Cardiac muscle cell (in vitro differentiated cells and primary cell): ENCODE measurements at places on chromosomes 1 and 21. TPM values are rescaled to one million over a fixed set of nuclear protein-coding genes. Genes with fewer than 3 reads are reported as not detected.

DNA sequence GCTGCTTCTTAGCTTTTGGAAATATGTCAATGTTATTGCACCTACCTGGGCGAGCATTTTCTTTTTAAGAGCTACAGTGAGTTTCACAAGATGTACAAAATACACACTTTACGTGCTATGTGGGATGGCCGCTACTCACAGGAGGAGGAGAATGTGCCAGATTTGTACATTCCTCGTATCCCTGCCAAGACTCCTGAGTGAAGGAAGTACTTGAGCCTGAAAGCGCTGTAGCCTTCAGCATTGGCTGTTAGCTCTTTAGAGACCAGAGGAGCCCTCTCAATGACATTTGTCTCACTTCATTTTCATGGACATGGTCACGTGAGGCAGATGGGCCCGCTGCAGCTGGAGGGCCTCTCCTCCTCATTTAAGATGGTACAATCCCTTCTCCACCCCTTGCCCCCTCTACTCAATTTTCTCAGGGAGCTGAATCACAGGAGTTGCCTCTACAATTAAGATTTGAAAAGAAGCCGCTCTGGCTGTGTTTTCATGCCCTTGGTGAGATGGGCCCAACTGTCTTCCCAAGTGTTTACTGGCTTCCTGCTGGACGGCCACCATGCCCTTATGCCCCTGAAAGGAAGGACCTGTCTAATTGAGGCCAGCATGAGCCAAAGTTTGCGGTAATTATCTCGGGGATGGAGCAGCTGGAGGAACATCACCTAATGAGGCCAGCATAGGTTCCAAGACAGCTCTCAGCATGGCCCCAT is 442.6 kb downstream of the PRDM2 start:
- no peak overlapping the region for H3K27ac ChIP-seq
- no peaks in the 10 kb centered on the region for H3K27me3 ChIP-seq
- peaks cover 4% of the 10 kb centered on the region for H3K4me1 ChIP-seq
- H3K36me3 ChIP-seq: no peaks in the 10 kb centered on the region
- H3K4me3 ChIP-seq: no peak overlapping the region
- peak; percentile 41 for DNase-seq

DNA sequence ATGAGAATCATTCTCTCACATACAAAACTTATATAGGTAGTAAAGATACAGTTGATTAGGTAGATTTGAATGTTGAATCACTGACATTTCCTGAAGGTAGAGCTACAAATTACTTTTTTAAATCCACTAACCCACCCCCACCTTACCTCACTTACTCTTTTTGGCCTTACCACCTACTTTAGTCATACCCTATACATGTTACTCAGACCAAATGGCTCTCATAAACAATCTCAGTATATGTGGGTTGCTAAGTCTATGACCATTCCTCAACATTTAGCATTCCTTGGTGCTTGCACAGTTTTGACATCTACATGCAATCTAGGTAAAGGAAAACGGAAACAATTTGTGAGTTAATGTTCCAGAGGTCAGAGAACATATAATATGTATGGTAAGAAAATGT is 26.3 kb downstream of the SYDE2 start:
- no peak overlapping the region for H3K27ac ChIP-seq
- H3K27me3 ChIP-seq: no peaks in the 10 kb centered on the region
- no peak for DNase-seq
- no peak overlapping the region for H3K4me3 ChIP-seq
- peaks cover 15% of the 10 kb centered on the region for H3K36me3 ChIP-seq

- no peak overlapping the region for H3K27ac ChIP-seq
- H3K36me3 ChIP-seq: no peaks in the 10 kb centered on the region
- DNase-seq: no peak
- H3K4me3 ChIP-seq: no peak overlapping the region
- no peaks in the 10 kb centered on the region for H3K27me3 ChIP-seq
These were observed 250.0 kb downstream of the SPATA17 start for GRCh38 chr1:217881131-217881543.

DNA sequence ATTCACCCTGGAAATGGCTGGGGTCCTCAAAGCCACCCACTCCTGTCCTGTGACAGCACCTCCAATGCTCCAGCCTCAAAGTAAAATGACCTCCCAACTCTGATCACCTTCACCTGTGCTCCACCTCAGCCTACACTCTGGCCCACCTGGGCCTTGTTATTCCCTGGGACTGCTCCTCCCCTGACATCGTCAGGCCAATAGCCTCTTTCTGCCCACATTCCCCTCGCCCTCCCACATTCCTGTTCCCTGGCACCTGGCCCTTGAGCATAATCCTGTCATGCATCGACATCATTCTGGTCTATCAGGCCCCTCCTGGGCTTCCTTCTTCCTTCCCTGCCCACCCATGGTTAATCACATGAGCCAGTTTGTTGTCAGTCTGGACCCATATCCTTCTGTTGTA is 13.2 kb upstream of the BCAR3 start:
- no peak overlapping the region for H3K4me3 ChIP-seq
- no peaks in the 10 kb centered on the region for H3K36me3 ChIP-seq
- peaks cover 25% of the 10 kb centered on the region for H3K27me3 ChIP-seq
- no peak overlapping the region for H3K27ac ChIP-seq
- no peaks in the 10 kb centered on the region for H3K4me1 ChIP-seq

DNA sequence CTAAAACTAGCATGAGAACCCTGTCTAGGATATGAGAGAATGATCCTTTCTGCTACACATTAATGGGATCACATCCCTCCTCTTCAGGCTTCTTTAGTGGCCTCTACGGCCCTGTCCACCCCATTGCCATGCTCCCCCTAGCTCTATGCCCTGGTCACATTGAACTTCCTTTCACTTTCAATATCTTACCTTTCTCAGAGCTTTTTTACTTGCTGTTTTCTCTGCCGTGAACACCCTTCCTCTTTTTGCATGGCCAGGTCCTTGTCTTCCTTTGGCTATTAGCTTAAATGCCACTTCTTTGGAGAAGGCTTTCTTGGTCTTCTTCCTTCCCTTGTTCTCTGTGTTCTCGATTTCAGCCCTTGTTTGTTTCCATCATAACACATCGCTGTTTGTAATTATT is 97.4 kb downstream of the GIPC2 start:
- DNase-seq: no peak
- H3K27ac ChIP-seq: no peak overlapping the region

- no peaks in the 10 kb centered on the region for H3K27me3 ChIP-seq
- H3K4me1 ChIP-seq: no peaks in the 10 kb centered on the region
- no peak for DNase-seq
- no peaks in the 10 kb centered on the region for H3K36me3 ChIP-seq
- H3K4me3 ChIP-seq: no peak overlapping the region
- no peak overlapping the region for H3K27ac ChIP-seq
These were observed 18.2 kb upstream of the RNF223 start for GRCh38 chr1:1092149-1092855.

DNA sequence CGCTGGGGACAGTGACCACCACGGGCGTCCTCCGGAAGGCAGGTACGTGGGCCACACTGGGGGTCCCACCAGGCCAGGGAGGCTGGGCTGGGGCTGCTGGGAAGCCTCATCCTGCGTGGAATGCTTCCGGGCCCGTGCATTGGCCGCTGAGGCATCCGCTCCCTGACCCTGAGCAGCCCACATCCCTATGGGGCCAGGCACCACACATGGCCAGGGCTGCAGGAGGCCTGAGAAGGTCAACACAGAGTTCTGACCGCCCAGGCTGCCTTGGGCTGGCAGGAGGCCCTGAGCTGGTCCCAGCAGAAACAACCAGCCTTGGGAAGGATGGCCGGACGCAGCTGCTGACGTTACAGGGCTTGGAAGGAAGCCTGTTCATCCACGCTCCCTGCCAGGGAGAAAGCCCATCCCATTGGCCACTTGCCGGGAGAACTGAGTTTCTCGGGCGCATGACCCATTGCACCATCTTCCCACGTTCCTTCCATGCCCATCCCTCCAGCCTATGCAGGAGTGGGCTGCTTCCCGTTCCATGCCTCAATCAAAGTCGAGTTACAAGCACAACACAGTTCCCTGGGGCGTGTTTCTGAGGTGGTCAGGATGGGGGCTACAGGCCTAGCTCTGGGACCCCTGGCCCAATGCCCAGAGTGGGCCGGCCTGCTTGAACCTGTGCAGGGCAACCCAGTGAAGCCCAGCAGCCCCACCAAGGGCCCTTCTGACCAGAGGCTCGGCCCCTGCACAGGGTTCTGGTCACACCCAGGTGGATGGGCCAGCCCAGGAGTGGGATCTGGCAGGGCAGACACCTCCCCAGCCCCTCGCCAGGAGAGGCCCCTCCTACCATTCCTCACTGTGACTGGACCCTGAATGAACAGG is 31.7 kb downstream of the TRIM11 start:
- H3K27me3 ChIP-seq: no peaks in the 10 kb centered on the region
- peaks cover 32% of the 10 kb centered on the region for H3K36me3 ChIP-seq
- DNase-seq: no peak
- no peak overlapping the region for H3K4me3 ChIP-seq
- peaks cover 22% of the 10 kb centered on the region for H3K4me1 ChIP-seq

DNA sequence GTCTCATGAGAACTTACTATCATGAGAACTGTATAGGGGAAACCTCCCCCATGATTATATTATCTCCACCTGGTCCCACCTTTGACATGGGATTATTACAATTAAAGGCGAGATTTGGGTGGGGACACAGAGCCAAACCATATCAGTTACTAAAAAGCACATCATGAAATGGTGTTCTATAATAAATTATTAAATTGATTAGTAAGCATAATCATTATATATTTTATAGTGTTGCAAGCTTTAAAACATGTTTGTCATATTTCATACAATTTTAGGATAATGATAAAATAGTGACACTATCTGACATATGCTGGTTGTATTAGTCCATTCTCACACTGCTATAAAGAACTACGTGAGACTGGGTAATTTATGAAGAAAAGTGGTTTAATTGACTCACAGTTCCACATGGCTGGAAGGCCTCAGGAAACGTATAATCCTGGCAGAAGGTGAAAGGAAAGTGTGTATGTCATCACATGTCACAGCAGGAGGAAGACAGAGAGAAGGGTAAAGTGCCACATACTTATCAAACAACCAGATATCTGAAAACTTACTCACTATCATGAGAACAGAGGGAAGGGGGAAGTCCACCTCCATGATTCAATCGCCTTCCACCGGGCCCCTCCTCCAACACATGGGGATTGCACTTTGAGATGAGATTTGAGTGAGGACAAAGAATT is 539.2 kb upstream of the OLFM3 start:
- H3K27ac ChIP-seq: no peak overlapping the region
- H3K4me3 ChIP-seq: no peak overlapping the region
- no peak for DNase-seq
- H3K27me3 ChIP-seq: no peaks in the 10 kb centered on the region
- H3K4me1 ChIP-seq: no peaks in the 10 kb centered on the region

GRCh38 chr1:43203859-43204258 is 31.7 kb downstream of the CFAP57 start:
- no peaks in the 10 kb centered on the region for H3K27me3 ChIP-seq
- no peak overlapping the region for H3K4me3 ChIP-seq
- no peak overlapping the region for H3K27ac ChIP-seq
- peaks cover 14% of the 10 kb centered on the region for H3K4me1 ChIP-seq

FCRL5 gene
- not detected in 2 replicates for total RNA-seq

DCST1 gene
- not detected in 2 replicates for total RNA-seq

PYHIN1 gene
- total RNA-seq: not detected in 2 replicates

RO60 gene
- total RNA-seq: 93.1 and 139 TPM in 2 replicates

HAO2 gene
- not detected in 2 replicates for total RNA-seq
